Activated T-cell treated with anti-CD3 and anti-CD28 coated beads for 1 hour (primary cell): ENCODE measurements at places on chromosomes 1 and 21.

GRCh38 chr1:244326757-244327156 is 125.0 kb downstream of the ADSS2 start:
- no peak for DNase-seq

GRCh38 chr21:32134441-32135130 is 144.3 kb downstream of the MIS18A start:
- no peak for DNase-seq

DNA sequence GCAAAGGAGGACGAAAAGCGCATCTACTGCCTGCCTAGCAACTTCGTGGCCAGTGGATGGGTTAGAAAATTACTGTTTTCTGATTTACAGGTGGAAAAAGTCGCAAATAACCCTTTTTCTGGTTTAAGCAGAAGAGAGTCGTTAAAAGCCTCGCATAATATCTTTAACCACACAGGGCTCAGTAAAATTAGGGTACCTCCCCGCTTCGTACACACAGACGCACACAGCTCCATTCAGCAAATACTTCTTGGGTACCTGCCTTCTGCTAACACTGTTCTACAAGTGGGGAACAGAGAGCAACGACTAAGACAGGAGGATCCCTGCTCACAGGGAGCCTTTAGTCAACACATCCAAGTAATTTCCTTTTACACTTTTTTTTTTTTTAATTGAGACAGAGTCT is 704 bp downstream of the ALG6 start:
- no peak for DNase-seq

- no peak for DNase-seq
Observed at GRCh38 chr1:151858030-151858746, 4.7 kb upstream of the THEM5 start.

DNA sequence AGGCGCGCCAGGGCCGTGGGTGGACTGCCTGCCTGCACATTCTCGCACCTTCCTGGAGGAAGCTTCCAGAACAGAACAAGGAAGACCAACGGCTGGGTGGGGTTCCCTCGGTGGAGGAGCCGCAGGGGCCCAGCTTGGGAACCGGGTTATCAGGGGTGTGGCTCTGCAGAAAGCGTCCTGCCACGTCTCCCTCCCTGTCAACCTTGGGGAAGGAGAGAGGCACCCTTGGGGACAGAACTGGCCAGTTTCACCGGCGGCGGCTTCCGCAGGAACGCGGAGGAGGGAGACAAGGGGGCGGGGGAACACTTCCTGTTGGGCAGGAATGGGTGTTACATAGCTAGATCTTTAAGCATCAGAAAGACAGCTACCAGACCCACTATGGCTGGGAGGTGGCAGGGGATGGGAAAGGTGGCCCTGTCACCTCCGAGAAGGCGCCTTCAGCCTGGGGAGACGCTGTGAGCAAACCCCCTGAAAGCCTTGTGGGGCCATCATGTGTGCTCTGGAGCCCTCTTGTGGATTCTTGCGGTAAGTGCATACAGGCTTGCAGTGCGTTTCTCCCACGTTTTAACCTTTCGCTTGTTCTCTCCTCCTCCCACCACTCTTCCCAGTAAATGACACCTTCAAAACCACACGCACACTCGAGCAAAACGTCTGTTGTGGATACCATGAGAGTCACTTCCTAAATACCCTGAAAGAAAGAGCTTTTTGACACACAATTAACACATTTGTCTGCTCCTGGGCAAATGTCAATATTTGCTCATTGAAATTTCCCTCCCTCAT is 3.8 kb upstream of the PLEKHA6 start:
- DNase-seq: peak; percentile 58

DNA sequence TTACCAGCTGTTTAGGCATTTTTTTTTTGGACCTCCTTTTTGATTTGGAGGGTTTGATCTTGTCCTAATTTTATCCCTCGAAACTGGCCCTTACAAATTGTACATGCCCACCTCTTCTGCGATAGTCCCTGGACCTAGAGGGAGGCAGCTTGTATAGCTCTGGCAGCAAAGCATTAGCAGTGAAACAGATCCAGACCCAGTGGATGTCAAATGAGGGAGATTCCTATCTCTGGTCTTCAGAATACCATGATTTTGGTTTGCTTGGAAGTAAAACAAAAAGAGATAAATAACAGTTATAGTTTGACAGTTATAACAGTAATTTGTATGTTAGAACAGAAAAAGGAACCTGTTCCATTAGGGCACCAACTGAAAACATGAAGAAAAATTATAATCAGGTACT is 123.6 kb downstream of the MIS18A start:
- DNase-seq: no peak

GRCh38 chr1:93078203-93078602 is 880 bp upstream of the MTF2 start:
- no peak for DNase-seq

DNA sequence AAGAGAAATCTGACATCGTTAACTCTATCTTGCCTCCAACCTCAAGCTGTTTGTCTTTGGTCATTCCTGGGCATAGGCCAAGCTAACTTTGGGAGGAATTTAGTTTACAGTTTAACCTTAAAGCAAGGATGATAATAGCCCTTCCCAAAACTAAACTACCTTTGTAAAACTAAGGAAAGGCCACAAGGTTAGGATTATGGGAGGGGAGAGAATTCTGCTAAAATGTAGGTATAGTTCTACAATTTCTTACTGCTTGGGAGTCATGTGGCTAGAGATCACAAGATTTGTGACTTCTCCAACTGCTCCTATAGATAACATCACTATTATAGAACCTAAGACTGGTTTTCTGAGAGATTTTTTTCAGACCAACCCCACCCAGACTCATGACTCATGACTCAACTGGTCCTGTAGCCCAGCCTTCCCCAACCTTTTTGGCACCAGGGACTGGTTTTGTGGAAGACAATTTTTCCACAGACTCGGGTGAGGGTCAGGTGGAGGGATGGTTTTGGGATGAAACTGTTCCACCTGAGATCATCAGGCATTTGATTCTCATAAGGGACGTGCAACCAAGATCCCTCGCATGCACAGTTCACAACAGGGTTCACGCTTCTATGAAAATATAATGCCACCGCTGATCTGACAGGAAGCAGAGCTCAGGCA is 70.7 kb upstream of the MUTYH start:
- DNase-seq: no peak

DNA sequence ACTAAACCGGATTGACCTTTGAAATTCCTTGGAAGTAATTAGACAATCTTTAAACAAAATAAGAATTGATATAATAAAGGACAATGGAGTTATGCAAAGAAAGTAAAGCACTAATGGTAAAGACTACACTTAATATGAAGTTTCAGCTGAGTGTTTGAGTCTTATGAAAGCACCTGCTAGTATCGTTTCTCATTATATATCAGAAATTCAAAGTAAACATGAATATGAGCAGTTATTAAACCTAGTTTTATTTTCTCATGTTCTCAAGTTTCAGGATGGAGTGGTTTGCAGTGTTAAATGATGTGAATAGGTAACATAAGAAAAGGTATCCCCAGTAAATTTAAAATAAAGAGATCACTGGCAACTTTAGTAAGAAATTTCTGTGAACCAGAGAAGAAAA is 188.6 kb downstream of the ZP4 start:
- DNase-seq: no peak

- no peak for DNase-seq
Observed at GRCh38 chr1:12566484-12567287, 51.3 kb downstream of the DHRS3 start.

GRCh38 chr1:155013632-155014031 is 11.0 kb downstream of the ZBTB7B start:
- DNase-seq: peak; percentile 48

DNA sequence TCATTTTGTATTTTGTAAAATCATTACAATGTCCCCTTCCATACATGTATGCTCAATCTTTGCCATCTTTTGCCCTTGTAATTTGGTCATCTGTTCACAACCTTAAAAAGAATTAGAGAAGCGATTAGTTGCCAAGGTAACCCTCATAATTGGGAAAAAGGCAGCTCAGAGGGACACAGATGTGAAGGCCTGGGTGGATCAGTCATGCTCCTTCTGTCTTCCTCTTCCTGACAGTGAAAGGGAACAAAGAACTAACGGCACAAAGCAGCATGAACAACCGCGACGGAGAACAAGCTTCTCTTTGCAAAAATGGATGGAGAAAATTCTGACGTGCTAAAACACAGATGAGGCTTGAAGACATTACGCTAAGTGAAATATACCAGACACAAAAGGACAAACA is 78.7 kb upstream of the COG2 start:
- DNase-seq: no peak

GRCh38 chr1:212104586-212105325 is 69.2 kb downstream of the DTL start:
- no peak for DNase-seq

GRCh38 chr1:72837781-72838180 is 555.4 kb upstream of the NEGR1 start:
- no peak for DNase-seq

- DNase-seq: no peak
Observed at GRCh38 chr1:6030547-6031261, 15.0 kb upstream of the KCNAB2 start.

DNA sequence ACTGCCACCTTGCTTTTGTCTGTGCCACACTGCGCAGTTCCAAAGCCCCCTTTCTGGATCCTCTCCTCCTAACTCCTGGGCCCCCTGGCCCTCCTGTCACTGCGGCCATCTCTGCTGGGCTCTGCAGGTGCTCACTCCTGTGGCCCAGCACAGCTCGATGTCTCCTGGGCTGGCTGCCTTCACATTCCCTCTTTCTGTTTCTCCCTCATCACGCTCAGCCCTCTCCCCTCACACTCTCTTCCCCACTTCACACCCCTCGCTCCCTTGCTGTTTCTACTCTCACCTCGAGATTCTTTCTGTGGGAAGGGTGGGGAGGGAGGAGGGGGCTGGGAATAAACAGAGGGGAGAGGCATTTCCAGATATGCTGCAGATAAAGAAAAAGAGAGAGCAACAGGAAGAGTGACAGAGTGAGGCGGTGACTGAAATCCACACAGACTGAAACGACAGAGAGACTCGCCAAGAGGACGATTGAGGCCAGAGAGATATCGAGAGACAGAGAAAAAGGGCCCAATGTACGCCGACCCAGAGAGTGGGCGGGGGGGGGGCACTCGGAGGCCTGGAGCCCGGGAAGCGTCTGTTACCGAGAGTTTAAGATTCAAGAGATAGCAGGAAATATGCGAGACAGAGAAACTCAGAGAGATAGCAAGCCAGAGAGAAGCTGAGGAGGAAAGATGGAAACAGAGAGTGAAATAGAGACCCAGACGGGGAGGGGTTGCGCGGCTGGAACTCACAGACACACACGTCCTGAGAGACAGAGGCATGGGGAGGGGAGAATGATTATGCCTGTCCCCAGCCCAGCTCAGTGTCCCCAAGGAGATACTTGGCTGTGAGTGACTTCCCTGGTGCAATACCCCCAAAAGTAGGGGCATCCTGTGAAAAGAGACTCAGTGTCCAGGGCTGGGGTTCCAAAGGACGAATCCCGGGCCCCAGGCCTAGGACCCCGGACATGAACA is 666 bp downstream of the CSF3R start:
- DNase-seq: no peak

DNA sequence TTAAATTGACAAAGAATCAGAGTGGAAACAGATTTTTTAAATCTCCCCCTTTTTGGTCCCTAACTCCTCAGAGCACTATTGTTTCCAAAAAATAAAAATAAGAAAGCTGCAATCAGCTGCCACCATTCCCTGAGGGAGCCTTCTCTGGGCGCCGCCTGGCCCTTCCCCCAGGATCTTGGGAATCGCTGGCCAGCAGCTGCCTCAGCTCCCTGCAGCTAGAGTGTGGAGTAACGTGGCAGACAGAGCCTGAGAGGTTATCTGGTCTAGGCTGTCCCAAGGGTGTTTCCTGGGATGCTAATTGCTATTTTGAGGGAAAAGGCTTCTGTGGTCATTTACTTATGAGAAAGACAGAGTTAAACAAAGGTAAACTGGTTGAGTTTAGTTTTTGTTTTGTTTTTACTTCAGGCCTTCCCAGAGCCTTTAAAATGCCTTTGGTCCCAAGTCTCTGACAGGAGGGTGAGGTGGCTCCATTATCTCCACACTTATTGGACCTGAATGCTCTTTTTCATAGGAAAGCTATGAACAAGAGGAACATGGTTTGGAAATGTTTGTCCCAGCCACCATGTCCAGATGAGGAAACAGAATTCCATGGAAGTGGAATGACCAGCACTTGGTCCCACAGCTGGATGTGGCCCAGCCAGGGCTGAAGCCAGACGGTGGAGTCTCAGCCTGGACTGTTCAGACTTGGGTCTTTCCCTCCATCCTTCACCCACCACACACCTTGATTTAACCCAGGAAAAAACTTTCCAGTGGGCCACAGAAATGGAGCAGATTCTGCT is 14.1 kb upstream of the KIAA1614 start:
- no peak for DNase-seq

GRCh38 chr1:159881622-159882526 is 18.1 kb downstream of the CFAP45 start:
- peak; percentile 23 for DNase-seq

- DNase-seq: no peak
Observed at GRCh38 chr1:39173119-39173994, 31.1 kb upstream of the MACF1 start.

DNA sequence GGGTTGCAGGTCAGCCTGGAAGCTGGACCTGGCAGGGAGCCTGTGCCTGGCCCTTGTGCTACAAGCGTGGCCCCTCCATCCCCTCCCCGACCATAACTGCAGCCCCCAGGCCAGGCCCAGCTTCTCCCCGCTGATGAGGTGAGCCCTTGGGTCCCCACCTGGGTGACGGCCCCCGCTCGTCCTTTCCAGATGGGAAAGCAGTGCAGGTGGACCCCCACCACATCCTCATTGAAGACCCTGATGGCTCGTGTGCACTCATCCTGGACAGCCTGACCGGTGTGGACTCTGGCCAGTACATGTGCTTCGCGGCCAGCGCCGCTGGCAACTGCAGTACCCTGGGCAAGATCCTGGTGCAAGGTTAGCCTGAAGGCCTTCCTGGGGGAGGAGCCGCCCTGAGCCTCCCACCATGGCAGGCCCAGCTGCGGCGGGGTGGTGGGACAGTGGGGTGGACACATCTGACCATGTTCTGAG is 56.9 kb downstream of the TRIM11 start:
- DNase-seq: no peak

DNA sequence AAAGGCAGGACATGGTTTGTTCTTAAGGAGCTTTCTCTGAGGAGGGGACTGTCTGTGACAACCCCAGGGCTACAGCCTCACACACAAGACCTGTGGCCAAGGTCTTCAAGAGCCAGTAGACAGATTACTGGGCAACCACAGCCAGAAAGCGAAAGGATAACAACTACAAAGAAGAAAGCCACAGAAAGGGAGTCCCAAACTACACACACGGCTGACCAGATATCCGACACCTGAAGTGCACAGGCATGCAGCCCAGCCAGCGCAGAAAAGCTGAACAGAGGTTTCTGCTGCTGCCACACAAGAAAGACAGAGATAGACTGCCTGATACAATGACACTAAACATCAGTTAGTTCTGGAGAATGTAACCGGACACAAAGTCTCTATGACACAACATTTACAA is 21.4 kb upstream of the NADK start:
- no peak for DNase-seq

- DNase-seq: peak; percentile 1
Observed at GRCh38 chr21:31974454-31974985, 101.7 kb downstream of the HUNK start.
